ENCODE measurements at places on chromosomes 4 and X. TPM values are rescaled to one million over a fixed set of nuclear protein-coding genes. Genes with fewer than 3 reads are reported as not detected.

DNA sequence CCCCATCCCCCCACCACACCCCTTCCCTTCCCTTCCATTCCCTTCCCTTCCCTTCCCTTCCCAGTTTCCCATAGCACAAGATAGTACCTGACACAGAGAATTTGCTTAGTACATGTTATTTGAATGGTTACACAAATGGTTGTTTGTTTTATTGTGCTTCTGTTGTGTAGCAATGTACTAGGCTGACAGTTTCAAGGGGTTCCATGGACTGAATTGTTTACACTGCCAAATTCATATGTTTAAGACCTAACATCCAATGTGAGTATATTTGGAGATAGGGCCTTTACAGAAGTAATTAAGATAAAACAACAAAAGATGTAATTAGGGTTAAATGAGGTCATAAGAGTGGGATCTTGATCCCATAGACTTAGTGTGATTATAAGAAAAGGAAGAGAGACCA lies 133.5 kb downstream of the FRAS1 start:
- H3K4me3 ChIP-seq, result no peak overlapping the region
- H3K4me1 ChIP-seq, result no peaks in the 10 kb centered on the region
- no peak for DNase-seq
- H3K27ac ChIP-seq, result no peak overlapping the region
- H3K36me3 ChIP-seq, result no peaks in the 10 kb centered on the region

DNA sequence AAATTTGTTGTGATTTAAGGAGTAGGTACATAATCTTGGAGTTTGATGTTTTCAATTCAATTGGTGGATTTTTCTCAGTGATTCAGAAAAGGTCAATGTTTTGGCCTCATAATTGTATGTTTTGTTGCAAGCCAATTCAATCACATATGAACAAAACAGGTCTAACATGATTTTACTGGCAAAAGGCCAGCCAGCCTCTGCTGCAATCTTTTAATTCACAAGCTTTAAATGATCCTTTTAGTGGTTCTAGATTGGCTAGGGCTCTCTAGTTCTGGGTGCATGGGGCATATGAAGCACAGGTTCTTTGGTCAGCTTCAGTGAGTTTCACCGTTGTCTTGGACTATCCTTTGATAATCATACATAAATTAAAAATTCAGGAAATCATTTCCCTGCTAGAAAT lies 19.2 kb upstream of the SLC6A14 start:
- H3K4me3 ChIP-seq, result no peak overlapping the region
- no peak overlapping the region for H3K27ac ChIP-seq
- H3K27me3 ChIP-seq, result no peaks in the 10 kb centered on the region

DNA sequence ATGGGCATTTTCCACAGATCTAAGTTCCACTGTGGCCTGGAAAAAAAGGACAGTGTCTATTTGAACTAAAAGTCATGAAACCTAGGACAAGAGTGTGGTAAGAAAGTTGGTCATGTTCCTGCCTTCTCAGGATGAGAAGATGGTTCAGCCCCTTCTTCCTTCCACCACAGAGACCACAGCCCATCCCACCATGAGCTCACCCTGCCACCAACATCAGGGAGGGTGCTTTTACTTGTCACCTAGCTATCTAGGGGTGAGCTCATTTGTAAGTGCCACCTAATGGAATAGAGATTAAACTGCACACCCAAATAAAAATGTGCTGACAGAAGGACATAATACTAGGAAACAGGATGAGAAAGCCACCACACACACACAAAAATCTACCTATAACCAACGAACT lies 235.9 kb downstream of the SPIN4 start:
- H3K4me1 ChIP-seq, result no peaks in the 10 kb centered on the region
- DNase-seq, result no peak
- H3K27ac ChIP-seq, result no peak overlapping the region
- no peaks in the 10 kb centered on the region for H3K27me3 ChIP-seq
- no peak overlapping the region for H3K4me3 ChIP-seq

DNA sequence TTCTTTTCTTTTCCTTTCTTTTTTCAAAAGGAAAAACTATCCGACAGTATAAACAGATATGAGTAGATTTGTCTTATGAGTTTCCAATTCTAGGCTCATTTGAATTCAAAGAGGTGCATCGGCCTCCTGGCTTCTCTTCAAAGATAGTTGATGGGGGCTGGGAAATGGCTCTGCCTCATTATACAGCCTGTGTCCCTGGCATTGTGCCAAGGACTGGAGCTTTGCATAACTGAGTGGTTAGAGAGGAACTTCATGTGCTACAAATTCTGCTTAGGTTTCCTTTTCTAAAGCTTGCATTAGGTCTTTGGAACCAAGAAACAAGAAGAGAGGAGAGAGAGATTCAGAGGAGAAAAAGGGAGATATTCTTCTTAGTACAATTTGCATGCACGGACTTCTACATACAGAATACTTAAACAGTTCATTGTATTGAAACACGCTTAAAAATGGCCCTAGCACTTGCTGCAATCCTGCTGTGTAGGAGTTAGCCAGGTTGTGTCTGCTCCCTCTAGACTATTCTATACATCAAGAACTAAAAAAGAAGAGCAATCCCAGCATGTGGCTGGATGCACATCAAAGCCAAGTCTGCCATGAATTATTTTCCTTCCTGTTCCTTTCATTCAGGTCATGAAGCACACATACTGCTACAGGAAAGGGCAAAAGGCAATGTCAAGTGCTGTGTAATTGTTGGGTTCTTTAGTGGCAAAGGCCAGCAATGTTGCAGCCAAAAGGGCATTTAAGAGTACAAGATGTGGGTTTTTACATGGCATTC lies 70.9 kb downstream of the INTS12 start:
- H3K27me3 ChIP-seq, result no peaks in the 10 kb centered on the region
- H3K27ac ChIP-seq, result peak overlapping the region; percentile 24
- no peaks in the 10 kb centered on the region for H3K36me3 ChIP-seq

GRCh38 chr4:48081196-48081595 lies 52.9 kb downstream of the TXK start:
- DNase-seq, result no peak
- no peaks in the 10 kb centered on the region for H3K27me3 ChIP-seq
- no peak overlapping the region for H3K4me3 ChIP-seq
- peaks cover 3% of the 10 kb centered on the region for H3K4me1 ChIP-seq
- H3K36me3 ChIP-seq, result no peaks in the 10 kb centered on the region

- DNase-seq, result no peak
- no peaks in the 10 kb centered on the region for H3K36me3 ChIP-seq
- H3K27ac ChIP-seq, result no peak overlapping the region
- H3K27me3 ChIP-seq, result peaks cover 11% of the 10 kb centered on the region
These were observed 104.2 kb downstream of the CEP135 start for GRCh38 chr4:56052966-56053365.

Gene C4orf51
- not detected for total RNA-seq

Gene VCX2
- not detected for total RNA-seq

Gene EPGN
- total RNA-seq, result not detected

Gene CC2D2A
- 12.5 TPM for total RNA-seq

Measured in spleen (tissue), 13 donors.